Left renal cortex interstitium (tissue), 4 donors: ENCODE measurements at places on chromosomes 16 and 17.
A peak's percentile ranks its signal among the peaks of the same experiment; 100 is the strongest.

DNA sequence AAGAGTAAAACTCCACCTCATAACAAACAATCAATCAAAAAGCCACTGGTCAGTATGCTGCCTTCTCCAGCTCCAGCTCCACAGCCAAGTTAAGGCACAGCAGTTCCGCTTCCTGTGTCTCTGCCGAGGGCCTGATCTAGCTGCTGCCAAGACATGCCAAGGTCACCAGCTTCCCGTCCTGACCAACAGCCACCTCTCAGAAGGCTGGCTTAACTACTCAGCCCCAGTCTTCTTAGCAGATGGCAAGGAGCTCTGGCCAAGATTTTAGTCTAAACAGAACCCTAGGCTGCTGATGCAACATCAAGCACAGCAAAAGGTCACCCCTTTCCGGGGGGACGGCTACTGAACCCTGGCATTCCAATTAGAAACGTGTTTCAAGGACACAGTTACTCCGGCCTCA, 17.7 kb upstream of the MNT start:
- no peak for DNase-seq

- DNase-seq = peak; percentile 18
These were observed 18.8 kb downstream of the CACNG1 start for GRCh38 chr17:67063141-67063540.

DNA sequence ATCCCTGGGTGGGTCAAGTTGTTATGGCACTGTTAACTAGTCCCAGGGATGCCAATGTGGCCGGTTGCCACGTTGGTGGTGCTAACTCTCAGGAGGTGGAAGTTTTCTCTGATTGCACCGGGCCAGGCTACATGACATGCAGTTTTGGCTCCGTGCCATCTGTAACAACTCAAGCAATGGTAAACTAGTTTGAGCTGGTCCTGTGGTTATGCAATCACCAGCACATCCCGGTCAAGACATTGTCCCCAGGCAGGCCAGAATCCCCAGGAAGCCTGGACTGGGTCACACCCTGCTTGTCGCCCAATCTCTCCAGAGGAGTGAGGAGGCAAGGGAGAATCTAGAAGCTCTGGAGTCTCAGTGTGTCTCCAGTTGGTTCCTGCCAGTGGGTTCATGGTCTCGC, 10.1 kb upstream of the CCL17 start:
- DNase-seq = no peak

- peak; percentile 36 for DNase-seq
These were observed 1.6 kb downstream of the CTCF start for GRCh38 chr16:67563708-67564468.

DNA sequence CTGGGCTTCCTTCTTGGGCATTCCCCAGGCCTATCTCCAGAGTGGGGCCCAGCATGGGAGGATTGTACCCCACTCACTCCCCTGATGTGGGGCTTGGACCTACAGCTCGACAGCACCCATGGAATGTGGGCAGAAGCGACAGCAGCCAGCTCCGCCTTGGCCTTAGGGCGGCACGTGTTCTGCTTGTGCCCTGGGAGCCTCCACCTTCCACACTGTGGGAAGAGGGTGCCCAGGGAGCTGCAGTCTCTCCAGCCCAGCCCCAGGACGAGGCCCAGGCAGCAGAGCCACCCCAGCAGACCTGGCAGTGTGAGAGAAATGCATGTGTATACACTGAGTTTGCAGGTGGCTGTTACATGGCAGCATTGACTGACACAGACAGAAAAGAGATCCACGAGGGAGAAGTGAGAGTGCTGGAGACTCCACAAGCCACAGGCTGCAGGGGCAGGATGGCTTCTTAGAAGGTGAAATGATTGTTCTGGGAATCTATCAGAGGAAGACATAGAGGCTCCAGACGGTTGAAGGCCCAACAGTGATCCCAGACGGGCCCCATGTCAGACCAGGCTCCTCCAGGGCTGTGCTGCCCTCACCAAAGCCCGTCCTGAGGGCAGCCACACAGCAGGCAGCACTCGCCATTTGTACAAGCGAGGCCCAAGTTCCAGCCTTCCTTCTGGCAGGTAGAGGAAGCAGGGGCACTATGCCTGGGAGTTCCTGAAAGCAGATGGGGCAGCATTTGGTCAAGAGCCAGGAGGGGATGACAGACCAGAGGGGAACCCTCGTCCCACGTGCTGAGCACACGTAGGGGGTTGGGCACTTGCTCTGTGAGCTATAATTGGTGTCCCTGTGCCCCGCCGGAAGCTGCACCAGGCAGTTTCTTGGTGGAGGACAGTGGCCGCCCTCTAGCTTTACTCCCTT, 2.8 kb upstream of the DNASE1 start:
- DNase-seq = no peak

GRCh38 chr17:36761203-36761950, 160.0 kb downstream of the MRM1 start:
- no peak for DNase-seq

GRCh38 chr17:83062818-83063671, 16.4 kb upstream of the METRNL start:
- DNase-seq = no peak

GRCh38 chr16:53103811-53104210, 49.0 kb downstream of the CHD9 start:
- DNase-seq = no peak
